Spinal cord (tissue), 10 donors: ENCODE measurements at places on chromosomes 16 and 17. TPM values are rescaled to one million over a fixed set of nuclear protein-coding genes. Genes with fewer than 3 reads are reported as not detected.

DNA sequence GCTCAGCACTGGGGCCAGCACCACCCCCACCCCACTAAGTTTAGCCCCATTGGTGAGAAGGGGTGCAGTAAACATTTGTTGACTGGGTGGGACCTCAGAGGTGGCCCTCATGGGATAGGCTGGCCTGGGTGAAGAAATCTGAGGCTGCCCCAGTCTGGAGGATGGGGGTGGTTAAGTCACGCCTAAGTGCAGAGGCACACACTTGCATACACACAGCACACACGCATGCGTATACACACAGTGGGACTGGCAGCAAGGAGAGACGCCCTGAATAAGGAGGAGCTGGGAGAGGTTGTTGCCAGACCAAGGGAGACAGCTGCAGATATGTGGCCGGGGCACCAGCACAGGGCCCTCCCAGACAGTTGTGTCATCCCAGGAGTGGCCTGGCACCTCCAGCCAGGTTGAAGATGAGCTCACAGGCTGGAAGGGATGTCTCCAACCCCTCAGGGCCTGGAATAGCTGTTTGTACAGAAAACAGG, 3.0 kb upstream of the BCAR1 start:
- DNase-seq: no peak

Gene CDH16
- polyA plus RNA-seq: 1.8 TPM

Gene MYO15A
- polyA plus RNA-seq: 5.4 TPM

Gene PGS1
- polyA plus RNA-seq: 42.6 TPM

Gene CCL1
- polyA plus RNA-seq: not detected

GRCh38 chr17:5705876-5706576, 121.7 kb upstream of the NLRP1 start:
- DNase-seq: no peak

Gene SLFN14
- not detected for polyA plus RNA-seq

Gene KRT15
- 0.18 TPM for polyA plus RNA-seq

- DNase-seq: no peak
Measured at GRCh38 chr17:38600906-38601305, 4.8 kb downstream of the SRCIN1 start.
